ENCODE measurements at places on chromosomes 6 and 20. TPM values are rescaled to one million over a fixed set of nuclear protein-coding genes. Genes with fewer than 3 reads are reported as not detected.
A peak's percentile ranks its signal among the peaks of the same experiment; 100 is the strongest.

GRCh38 chr20:60201198-60201835 is 243.1 kb downstream of the CDH26 start:
- H3K4me3 ChIP-seq = no peak overlapping the region
- DNase-seq = no peak
- H3K36me3 ChIP-seq = no peaks in the 10 kb centered on the region
- no peak overlapping the region for H3K27ac ChIP-seq

DNA sequence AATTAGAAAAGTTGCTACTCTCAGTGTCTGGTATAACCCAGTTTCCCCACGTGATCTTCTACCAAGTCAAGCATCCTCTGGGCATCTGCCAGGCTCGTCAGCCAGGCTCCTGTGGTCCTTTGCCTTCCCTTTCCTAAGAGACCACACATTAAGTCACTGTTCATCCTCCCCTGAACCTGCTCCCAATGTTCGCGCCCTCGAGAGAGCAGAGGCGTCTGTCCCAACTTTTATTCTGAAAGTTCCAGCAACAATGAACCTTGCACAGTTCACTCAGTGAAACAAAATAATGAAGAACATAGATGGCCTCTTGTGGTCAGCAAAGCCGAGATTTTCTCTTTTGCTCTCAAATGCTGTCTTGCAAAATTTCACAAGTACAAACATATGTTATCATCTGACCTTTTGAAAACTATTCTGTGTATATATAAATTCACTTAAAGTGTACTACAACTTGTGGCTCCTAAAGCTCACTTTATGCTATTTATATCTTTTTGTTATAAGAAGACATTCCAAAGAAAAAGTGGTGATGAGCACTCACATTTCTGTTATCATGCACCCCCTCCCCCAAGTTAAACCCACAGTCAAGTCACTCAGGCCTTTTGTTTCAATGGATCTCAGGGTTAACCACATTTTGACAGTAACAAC is 39.2 kb upstream of the NHSL1 start:
- peaks cover 35% of the 10 kb centered on the region for H3K4me1 ChIP-seq
- H3K36me3 ChIP-seq = peaks cover 1% of the 10 kb centered on the region
- no peak for DNase-seq
- no peaks in the 10 kb centered on the region for H3K27me3 ChIP-seq
- H3K27ac ChIP-seq = no peak overlapping the region

DNA sequence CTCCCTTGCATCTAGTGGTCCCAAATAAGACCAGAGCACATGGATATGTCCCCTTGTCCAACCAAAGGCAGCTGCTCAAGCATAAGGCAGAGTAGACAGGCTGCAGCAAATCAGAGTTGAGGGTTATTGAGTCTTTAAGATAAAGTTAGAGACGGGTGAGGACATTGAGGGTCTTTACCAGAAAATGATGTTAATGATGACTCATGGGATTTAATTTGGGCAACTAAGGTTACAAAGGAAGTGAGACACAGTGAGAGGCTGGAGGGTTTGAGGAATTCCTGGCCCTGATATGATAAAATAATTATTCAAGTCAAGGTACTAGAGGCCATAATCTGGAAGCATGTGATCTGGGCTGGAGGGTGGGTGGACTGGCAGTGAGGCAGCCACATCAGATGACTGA is 133.6 kb downstream of the ALDH8A1 start:
- H3K36me3 ChIP-seq = no peaks in the 10 kb centered on the region
- H3K27me3 ChIP-seq = peaks cover 12% of the 10 kb centered on the region
- H3K4me3 ChIP-seq = no peak overlapping the region
- DNase-seq = no peak

GRCh38 chr20:4581838-4582237 is 139.9 kb upstream of the PRND start:
- H3K36me3 ChIP-seq = no peaks in the 10 kb centered on the region
- H3K4me3 ChIP-seq = no peak overlapping the region
- H3K27me3 ChIP-seq = peaks cover 42% of the 10 kb centered on the region
- no peak for DNase-seq
- no peaks in the 10 kb centered on the region for H3K4me1 ChIP-seq

CALHM5 gene
- 0.10 TPM for total RNA-seq

DNA sequence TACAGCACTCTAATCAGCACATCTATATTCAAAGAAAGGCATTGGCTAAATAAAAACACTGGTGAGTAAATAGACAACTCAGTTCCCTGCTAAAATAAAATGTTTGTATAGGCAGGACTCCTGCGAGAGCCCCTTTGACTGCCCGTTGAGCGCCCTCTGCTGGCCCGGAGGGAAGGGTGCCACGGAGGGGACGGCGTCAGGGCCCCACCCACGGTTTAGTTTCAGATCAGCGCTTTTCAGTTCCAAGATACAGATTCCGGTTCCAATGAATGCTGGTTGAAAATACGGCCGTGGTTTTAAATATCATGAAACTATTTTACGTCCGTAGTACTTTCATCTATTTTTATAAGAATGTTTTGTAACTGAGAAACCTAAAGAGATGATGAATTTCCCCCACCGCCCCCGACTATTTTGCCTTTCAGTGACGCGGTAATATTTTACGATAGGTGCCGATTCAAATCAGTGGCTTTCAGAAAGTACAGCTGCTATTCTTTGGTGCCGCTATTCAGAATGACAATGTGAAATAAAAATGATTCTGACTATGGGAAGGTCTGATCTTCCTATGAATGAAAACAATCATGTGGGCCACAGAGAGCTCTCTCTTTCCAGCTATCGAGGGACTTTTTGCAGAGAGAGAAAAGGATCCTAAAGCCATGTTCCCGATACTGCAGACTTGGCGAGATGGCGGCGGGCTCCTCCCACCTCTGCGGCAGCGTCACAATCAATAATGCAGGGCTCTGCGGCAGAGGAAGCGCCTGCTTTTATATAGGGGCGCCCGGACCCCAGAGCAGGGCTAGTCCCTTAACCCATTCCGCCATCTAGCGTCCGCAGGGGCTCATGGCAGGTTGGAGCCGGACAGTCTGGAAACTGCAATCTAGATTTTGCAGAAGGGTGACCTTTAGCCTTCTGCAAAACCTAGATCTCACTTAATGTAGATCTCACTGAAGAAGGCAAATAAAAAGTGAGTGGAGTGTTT is 10.6 kb upstream of the CCN6 start:
- peak; percentile 95 for DNase-seq
- H3K27me3 ChIP-seq = no peaks in the 10 kb centered on the region
- H3K27ac ChIP-seq = peak overlapping the region; percentile 99
- peak overlapping the region; percentile 99 for H3K4me3 ChIP-seq
- peaks cover 17% of the 10 kb centered on the region for H3K4me1 ChIP-seq
- H3K36me3 ChIP-seq = no peaks in the 10 kb centered on the region

DNA sequence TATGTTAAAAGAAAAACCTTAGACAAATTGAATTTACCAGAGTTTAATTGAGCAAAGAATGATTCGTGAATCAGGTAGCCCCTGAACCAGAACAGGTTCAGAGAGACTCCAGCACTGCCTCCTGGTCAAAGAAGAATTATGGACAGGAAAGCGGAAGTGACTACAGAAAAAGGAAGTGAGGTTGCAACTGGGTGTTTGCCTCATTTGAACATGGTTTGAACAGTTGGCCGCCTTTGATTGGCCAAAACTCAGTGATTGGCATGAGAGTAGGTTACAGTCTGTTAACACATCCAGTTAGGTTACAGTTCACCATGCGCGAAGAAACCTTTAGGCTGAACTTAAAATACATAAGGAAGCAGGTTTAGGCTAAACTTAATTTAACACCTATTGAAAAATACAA is 248.8 kb downstream of the TFAP2A start:
- H3K4me1 ChIP-seq = no peaks in the 10 kb centered on the region
- H3K36me3 ChIP-seq = no peaks in the 10 kb centered on the region
- no peak for DNase-seq
- H3K27ac ChIP-seq = peak overlapping the region; percentile 23

- H3K27me3 ChIP-seq = no peaks in the 10 kb centered on the region
- no peak for DNase-seq
- H3K27ac ChIP-seq = peak overlapping the region; percentile 81
- no peaks in the 10 kb centered on the region for H3K36me3 ChIP-seq
- no peak overlapping the region for H3K4me3 ChIP-seq
Measured at GRCh38 chr6:39204646-39205244, 24.5 kb downstream of the KCNK5 start.

TRIM40 gene
- not detected for total RNA-seq

NNAT gene
- 114 TPM for total RNA-seq

DNA sequence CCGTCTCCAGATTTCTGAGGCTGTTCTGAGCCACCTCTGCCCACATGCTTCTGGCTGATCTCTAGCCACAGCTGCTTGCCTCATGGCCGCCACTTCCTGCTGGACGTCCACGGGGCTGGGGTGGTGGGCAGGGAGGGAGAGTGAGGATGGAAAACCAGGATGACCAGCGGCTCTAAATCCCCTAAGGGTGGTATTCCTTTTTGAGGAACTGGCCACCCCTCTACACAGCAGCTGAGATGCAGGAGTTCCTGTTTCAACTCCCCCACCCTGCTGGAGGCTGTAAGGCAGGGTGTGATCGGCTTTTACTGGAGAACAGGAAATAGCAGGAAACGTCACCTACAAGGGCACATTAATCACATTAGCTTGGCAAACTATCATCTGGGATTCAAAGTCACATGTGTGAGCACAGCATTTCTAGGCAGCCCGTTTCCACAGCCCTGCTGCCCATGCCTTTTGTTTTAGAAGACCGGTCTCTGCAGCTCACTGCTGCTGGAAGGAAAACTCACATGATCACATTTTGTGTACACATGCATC is 181.6 kb upstream of the ECI2 start:
- no peaks in the 10 kb centered on the region for H3K36me3 ChIP-seq
- H3K27me3 ChIP-seq = no peaks in the 10 kb centered on the region
- peak overlapping the region; percentile 88 for H3K27ac ChIP-seq
- peaks cover 38% of the 10 kb centered on the region for H3K4me1 ChIP-seq
- H3K4me3 ChIP-seq = peak overlapping the region; percentile 54

GRCh38 chr6:12635813-12636212 is 80.8 kb upstream of the PHACTR1 start:
- no peak for DNase-seq
- no peaks in the 10 kb centered on the region for H3K36me3 ChIP-seq
- H3K4me3 ChIP-seq = no peak overlapping the region
- H3K4me1 ChIP-seq = no peaks in the 10 kb centered on the region
- H3K27ac ChIP-seq = peak overlapping the region; percentile 46

GRCh38 chr20:4748847-4749246 is 27.1 kb downstream of the PRND start:
- no peak for DNase-seq
- H3K4me1 ChIP-seq = no peaks in the 10 kb centered on the region
- peaks cover 53% of the 10 kb centered on the region for H3K27me3 ChIP-seq
- H3K36me3 ChIP-seq = no peaks in the 10 kb centered on the region
- H3K27ac ChIP-seq = no peak overlapping the region
- H3K4me3 ChIP-seq = no peak overlapping the region

ZSCAN31 gene
- 6.2 TPM for total RNA-seq

DNA sequence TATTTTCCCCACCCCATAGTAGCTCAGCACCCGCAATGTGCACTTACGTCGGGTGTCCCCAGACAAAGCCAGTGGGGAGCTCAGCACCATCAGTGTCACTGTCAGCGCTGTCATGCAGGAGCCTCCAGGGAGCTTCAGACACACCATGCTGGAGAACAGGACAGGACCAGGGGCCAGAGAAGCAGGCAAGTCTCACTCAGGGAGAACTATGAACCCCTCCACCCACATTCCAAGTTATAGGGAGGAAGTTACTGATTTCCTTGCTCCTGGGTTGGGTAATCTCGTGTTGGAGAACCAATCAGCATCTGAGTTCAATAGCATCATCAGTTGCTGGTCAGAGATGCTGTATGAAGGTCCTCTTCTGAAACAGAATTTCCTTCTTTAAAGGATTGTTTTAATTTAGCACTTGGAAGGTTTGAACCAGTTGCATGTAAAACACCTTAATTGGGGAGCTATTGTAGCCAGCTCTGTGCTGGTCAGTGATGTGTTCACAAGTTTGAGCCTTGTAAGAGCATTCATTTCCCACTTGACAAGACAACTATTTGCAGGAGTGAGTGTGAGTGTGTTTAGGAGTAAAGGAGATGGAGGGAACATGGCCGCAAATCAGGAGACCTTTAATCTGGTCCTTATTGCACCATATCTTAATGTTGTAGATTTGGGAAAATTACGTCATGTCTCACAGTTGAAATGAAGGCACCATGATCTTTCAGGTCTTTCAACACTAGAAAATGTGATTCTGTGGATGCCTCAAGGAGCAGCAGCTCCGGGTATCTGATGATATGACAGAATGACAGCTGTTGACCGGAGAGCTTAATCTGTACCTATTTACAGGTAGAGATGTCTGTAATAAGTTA is at the start of gene HLA-DRB1:
HLA-DRB1 (minus strand) TSS at position 253 of the 854 bp plus-strand sequence; CDS start at position 147, 106 bp downstream.
- H3K27me3 ChIP-seq = peaks cover 29% of the 10 kb centered on the region
- H3K27ac ChIP-seq = no peak within 1 kb of the TSS
- H3K4me3 ChIP-seq = no peak within 1 kb of the TSS
- H3K36me3 ChIP-seq = no peaks in the 10 kb centered on the region
- DNase-seq = no peak

DNA sequence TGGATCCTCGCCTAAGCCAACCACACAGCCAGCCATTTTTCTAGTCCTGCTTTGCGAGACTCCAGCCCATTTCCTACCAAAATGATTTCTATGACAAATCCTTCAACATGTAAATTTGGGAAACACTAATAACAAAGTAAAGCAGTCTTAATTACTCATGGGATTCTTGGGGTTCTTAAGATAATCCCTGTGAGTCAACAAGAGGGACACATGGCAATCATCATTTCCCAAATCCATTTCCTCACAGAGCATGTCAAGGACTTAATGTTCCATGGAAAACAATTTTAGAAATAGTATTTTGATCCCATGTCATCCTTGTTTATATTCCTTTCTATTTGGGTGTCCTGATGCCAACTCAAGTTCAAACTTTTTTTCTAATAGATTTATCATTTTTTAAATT is 322.7 kb upstream of the NOX3 start:
- no peak for DNase-seq
- peaks cover 12% of the 10 kb centered on the region for H3K4me1 ChIP-seq
- H3K27ac ChIP-seq = no peak overlapping the region

GRCh38 chr6:158645064-158646022 is 800 bp upstream of the DYNLT1 start:
- peak overlapping the region; percentile 96 for H3K4me3 ChIP-seq
- H3K27ac ChIP-seq = peak overlapping the region; percentile 98
- no peaks in the 10 kb centered on the region for H3K27me3 ChIP-seq

GRCh38 chr6:168410035-168410434 is 30.9 kb upstream of the SMOC2 start:
- H3K4me3 ChIP-seq = no peak overlapping the region
- no peaks in the 10 kb centered on the region for H3K27me3 ChIP-seq
- DNase-seq = no peak
- H3K4me1 ChIP-seq = peaks cover 8% of the 10 kb centered on the region
- H3K27ac ChIP-seq = no peak overlapping the region

- peaks cover 31% of the 10 kb centered on the region for H3K36me3 ChIP-seq
- H3K4me1 ChIP-seq = peaks cover 22% of the 10 kb centered on the region
- peak overlapping the region; percentile 97 for H3K27ac ChIP-seq
- peak overlapping the region; percentile 97 for H3K4me3 ChIP-seq
- no peaks in the 10 kb centered on the region for H3K27me3 ChIP-seq
- DNase-seq = no peak
Measured at GRCh38 chr6:24667378-24667803, 514 bp downstream of the ACOT13 start.

Data from type B pancreatic cell (in vitro differentiated cells).